Transverse colon (tissue), 4 donors: ENCODE measurements at places on chromosomes 13 and 19.

DNA sequence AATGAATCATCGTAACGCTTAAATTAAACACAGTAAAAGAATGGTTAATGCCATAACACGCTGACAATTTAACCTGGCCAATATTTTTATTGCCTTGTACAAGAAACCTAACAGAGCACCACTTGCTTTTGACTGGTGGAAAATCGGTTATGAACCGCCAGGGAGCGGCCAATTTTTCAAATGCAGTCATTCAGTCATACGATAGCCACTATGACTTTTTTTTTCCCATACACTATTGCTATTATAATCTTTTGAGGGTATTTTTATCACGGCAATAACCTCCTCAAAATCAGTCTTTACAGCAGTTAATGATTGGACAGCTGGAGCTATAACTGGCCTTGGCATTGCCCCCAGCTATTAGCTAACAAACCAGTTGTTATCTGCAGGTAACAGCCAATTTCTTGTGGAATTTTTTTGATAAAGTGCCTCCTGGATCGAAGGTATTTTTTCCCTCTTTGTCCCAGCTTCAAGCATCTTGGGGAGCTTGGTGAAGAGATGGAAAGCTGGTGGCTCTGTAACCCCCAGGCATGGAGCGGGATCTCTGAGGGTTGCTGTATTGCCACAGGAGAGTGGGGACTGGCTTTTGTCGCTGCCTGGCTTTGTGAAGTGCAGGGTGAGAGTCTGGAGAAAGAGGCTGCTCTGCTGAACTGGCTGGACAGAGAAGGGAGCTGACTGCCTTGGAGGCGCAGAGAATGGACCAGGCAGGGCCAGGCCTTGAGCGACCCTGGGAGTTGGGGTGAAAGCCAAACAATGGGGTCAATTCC lies 198.4 kb upstream of the ZNF536 start:
- DNase-seq: peak; percentile 41

DNA sequence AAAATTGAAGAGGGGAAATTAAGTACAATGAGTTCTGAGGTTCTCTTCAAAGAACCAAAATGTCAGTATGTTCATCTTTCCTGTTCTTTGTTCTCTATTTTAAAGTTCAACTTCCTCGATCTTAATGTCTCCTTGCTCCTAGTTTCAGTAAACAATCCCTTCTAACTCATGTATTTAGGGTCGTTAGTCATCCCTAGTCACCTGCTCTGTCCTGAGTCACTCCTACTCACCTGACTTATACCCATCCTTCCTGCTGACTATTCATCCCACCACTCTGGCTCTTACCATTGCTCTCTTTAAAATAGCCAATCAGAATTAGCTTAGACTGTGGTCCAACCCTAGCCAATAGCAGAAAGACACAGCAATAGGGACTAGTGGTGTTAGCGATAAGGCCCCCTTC lies 24.3 kb downstream of the ZNF90 start:
- no peak for DNase-seq

DNA sequence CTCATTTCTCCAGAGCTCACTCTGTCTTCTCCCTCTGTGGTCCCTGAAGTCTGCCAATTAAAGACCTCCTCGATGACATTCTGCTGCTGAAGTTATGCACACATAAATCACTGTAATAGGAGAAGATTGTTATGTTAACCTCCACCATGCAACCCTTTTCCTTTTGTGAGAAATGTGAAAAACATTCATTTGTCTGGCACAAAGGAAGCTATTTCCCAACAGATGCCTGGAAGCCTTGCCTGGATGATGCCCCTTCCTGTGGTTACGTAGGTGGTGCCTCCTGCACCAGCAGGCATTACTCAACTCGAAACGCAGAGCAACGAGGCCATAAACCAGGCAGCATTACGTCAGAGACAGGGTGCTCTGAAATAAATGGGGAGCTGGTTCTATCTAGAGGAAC lies 327.4 kb upstream of the ZNF507 start:
- DNase-seq: peak; percentile 19

- no peak for DNase-seq
Measured at GRCh38 chr13:50457415-50458393, 385.8 kb downstream of the DLEU7 start.
